Right lung (tissue), 10 donors: ENCODE measurements at places on chromosomes 6 and 20. TPM values are rescaled to one million over a fixed set of nuclear protein-coding genes. Genes with fewer than 3 reads are reported as not detected.
A peak's percentile ranks its signal among the peaks of the same experiment; 100 is the strongest.

DNA sequence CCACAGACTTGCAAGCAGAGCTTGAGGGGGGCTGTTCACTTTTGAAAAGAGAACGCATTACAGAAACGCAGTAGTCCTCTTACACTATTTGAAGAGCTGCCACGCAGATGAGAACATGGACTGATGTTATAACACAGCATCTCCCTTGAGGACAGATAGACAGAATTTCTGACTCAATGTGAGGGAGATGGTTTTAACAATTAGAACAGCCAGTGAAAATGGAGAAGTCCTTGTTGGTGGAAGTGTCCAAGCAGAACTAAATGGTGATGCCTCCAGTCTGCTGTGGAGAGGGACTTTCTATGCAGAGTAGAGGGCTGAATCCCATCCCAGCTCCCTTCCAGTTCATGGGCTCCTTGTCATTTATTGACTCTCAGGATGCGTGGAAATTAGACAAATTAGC, 100.0 kb downstream of the RREB1 start:
- no peak for DNase-seq

DNA sequence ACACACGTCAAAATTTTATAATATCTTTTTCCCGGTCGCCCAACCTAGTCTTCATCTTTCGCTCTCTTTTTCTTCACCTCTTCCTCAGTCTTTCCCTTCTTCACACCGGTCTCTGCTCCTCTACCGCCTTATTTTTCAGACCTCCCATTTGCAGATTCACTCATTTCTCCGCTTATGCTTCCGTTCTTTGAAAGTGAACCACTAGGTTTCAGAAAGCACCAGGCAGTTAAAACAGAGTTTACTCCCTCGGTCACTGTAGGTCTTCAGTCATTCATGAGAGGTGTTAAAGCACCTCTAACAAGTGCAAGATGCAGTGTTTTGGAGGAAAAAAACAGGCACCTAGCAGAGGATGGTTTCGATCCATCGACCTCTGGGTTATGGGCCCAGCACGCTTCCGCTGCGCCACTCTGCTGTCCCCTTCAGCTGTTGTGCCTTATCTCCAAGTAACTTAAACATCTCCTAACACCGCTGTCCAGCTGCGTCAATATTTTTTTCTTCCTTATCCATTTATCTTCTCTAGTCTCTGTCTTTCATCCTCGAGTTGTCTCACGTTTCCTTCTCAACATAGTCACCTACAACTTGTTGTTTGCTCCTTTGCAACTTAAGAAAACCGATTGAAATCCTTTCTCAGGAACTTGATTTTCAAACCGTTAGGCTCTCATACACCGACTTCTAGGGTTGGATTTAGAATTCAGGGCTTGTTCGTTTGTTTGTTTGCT, 119.7 kb upstream of the ZNF184 start:
- no peak for DNase-seq

GRCh38 chr6:107668743-107669474, 155.2 kb downstream of the SCML4 start:
- no peak for DNase-seq

DNA sequence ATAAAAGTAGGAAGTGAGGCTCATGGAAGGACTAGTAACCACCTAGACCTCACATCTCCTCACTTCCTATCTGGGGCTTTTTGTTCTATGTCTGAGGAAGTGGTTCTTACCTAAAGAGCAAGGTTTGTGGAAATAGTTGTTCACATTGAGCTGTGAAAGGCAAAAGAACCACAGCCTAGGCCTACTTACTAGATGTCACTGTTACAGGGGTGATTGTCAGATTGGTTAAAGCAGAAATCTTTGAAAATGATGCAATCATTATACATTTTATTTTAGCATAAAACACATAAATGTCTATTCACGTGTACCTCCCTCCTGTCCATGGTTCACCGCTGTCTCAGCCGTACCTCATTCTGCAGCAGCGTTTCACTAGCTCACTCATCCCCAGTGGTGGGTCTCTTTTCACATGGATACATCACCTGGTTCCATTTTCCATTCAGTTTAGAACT, 268.8 kb downstream of the TMEM242 start:
- DNase-seq = no peak

DNA sequence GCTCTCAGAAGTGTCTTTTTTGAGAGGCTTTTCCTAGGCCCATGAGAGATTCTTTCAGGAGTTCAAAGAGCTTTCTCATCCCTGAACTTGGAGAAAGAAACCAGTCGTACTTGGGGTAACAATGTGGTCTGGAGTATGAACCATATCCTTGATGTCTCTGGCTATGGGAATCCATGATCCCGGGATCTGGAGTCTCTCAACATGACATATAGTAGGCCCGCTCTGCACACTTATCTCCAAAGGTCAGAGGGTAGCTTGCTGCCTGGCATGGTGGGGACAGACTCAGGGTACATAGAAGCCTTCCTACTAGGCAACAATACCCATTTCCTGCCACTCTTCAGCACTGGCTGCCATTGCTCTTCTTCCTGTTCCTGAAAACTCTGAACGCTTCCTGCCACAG, 42.2 kb upstream of the NFATC2 start:
- no peak for DNase-seq

- no peak for DNase-seq
These were observed 515.0 kb downstream of the CDH26 start for GRCh38 chr20:60473211-60473610.

The GGTLC1 gene
- 1.7 TPM for polyA plus RNA-seq

- no peak for DNase-seq
These were observed 1.4 kb downstream of the FBXL4 start for GRCh38 chr6:98946266-98946878.

The LCA5 gene
- 10.2 TPM for polyA plus RNA-seq

The GSTA5 gene
- not detected for polyA plus RNA-seq

The DDX43 gene
- 0.26 TPM for polyA plus RNA-seq

The SULF2 gene
- 11.5 TPM for polyA plus RNA-seq

DNA sequence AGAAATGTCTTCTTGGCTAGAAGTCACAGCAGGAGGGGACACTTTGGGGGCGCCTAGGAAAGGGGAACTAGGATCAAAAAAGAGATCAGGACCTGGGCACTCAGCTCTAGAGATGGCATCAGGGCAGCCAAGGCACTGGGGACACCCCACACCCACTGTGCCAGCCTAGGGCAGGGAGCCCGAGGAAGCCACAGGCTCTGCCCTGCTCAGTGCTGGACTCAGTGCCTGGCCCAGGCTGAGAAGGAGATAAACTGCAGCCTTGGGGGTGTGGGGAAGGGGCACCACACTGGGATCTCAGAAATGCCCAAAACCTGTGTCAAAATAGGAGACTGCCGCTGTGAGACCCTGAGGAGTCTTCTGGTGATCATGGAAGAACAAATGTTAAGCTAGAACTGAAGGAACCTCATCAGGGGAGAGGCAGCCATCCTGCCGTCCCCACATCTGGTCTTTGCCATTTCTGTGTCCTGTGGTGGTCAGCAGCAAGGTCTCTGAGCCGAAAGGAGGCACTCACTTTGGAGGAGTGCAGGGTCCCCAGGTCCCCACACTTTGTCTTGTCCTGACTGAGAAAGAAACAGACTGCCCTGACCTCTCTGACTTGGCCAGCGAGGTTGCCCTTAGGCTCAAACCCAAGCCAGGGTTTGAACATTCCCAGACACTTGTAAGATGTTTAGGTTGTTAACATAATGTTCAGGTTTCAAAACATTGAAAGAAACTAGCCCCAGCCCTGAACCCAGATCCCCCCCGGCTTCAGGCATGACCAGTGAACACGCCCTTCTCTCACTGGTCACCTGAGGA, 2.3 kb downstream of the ARFRP1 start:
- DNase-seq = no peak

- DNase-seq = peak; percentile 95
These were observed 40.1 kb downstream of the OR2B2 start for GRCh38 chr6:27871924-27872638.

- DNase-seq = no peak
These were observed 8.1 kb downstream of the NELFCD start for GRCh38 chr20:58989196-58989595.

- no peak for DNase-seq
These were observed 119.2 kb upstream of the INSM1 start for GRCh38 chr20:20248620-20249200.

DNA sequence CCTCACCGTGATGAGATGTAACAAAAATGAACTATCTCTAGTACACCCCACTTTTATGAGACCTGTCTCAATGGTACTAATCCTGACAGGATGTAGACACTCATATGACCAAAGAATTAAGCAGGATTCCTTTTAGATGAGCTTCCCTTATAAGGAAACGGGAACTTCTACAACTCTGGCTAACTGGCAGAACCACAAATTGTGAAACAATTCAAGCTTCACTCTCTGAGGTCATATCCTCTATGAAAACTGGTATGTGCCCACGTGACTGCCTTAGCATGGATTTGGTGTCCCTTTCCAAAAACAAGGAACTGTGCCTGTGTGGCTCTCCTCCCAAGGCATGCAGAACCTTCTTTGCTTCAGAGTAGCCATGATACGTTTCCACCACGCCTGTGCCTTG, 14.1 kb upstream of the CPNE5 start:
- DNase-seq = no peak

The REM1 gene
- polyA plus RNA-seq = 5.2 TPM

GRCh38 chr6:111995404-111995803, 58.5 kb upstream of the CCN6 start:
- DNase-seq = no peak

GRCh38 chr6:39295611-39296011, 18.6 kb downstream of the KCNK17 start:
- DNase-seq = no peak

- no peak for DNase-seq
These were observed 28.6 kb upstream of the TGM2 start for GRCh38 chr20:38193586-38194105.

DNA sequence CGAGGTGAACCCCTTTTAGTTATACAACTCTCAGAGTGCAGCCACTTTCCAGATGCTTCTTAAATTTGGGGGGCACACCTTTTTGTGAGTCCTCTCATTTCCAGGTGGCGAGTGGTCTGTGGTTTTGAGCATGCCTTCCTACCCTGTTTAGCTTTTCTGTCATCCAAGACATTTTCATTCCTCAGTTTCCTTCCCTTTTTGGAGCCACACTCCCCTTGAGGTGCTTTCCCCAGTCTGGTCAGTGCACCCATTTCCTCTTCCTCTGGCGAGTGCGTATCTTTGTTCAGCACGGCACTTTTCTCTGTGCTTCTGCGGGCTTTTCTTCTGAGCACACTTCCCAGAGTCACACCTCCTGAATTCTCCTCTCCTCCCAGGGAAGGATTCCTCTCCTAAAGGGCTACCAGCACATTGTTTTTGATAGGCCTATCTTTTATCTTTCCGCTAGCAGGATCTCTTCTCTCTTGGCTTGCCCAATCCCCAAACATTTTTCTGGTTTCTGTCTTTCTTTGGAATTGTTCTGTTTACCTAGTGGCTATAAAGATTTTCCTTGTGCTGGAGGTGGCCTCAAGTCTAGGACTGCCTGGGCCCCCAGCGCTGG, 1.4 kb downstream of the PHF20 start:
- DNase-seq = no peak

The PPIL1 gene
- polyA plus RNA-seq = 45.5 TPM

- DNase-seq = no peak
These were observed 913.0 kb downstream of the C6orf118 start for GRCh38 chr6:164396071-164397047.

The RNF217 gene
- 34.3 TPM for polyA plus RNA-seq

The OR2B6 gene
- polyA plus RNA-seq = 0.40 TPM

DNA sequence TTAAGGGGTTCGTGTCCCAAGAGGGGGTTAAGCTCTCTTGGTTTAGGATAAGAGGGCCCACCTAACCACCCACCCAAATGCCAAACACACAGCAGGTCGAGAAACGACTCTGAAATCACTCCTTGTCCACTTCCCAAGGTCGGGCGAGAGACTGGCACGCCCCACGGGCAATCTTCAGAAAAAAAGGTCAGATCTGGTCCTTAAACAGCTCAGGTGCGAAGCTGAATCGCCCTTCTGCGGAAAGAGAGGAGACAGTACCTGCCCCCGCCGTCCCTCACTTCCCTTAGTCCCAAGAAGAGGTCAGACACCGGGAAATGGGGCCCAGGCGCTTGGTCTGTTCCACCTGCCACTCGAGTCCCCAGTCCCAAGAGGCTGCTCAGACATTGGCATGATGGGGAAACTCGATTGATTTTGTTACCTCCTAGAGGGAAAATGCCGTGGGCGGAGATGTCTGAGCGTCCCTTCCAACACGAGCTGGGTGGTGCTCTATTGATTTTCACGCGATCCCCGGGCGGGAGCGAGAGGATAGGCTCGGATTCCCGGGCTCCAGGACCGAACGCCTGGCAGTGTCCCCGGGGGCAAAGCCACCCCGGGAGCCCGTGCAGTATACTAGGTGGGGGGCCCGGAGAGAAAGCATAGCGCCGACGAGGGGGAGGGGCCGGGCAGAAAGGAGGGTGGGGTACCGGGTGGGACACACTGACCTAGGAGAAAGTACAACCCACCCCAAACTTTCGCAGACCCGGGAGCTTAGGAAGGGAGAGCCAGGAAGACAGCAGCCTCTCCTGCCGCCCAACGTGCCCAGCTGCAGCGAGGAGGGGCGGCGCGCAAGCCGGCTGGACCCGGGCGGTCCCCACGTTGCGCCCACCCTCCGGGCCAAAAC, 1.1 kb upstream of the SAMD5 start:
- DNase-seq = peak; percentile 23

DNA sequence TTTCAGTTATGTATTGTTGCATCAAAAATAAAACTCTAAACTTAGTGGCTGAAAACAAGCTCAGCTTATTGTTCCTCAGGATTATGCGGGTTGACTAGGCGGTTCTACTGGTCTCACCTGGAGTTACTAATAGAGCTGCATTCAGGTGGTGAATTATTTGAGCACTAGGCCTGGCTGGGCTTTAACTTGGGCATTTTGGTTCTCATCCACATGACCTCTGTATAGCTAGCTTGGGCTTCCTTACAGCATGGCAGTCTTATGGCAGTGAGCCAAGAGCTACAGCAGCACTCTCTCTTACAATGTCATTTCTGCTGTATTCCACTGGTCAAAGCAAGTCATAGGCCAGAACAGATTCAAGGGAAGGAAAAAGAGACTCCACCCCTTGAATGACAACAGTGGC, 1.6 kb downstream of the PGBD1 start:
- DNase-seq = no peak

GRCh38 chr20:41029150-41029901, 704 bp downstream of the TOP1 start:
- no peak for DNase-seq

The SLC25A27 gene
- polyA plus RNA-seq = 145 TPM

DNA sequence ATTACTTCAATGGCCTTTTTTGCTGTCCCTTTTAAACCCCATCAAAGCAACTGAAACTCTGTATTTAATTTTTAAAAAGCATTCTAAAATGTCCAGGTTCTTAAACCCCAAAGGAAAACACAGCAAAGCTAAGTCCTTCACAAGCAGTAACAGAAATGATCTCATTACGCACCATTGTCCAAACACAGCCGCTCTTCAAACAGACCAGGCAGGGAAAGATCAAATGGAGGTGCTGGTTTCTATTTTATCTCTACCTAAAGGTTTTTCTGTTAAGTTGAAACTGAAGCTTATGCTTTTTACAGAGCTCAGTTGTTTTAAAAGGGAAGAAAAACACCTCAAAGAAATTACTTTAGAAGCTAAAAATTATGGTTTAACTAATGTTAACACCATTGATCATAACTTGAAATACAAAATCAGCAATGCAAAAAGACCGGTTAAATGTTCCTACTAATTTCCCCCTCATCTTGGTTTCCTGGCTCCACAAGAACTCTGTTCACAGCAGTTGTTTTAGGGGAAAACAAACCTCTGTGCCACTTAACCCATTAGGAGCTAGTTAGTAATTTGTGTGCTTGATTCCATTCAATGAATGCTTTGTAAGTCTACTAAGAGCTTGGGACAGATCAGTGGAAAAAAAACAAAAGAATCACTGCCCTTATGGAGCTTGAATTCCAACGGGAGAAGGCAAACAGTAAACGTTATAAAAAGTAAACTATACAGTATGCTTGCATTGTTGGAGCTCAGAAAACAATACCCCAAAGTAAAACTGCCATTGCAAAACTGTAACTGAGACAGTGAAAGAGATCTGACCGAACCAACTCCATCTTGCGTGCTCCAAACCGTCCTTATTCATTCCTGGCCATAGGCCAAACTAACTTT, 87.4 kb downstream of the CD24 start:
- DNase-seq = no peak
